Fibroblast of skin of left biceps (primary cell): ENCODE measurements at places on chromosomes 7 and 10.

- DNase-seq: no peak
These were observed 147.4 kb downstream of the EBF3 start for GRCh38 chr10:129816656-129817045.

GRCh38 chr10:93245147-93245546 is 171.5 kb downstream of the CYP26A1 start:
- DNase-seq: no peak

DNA sequence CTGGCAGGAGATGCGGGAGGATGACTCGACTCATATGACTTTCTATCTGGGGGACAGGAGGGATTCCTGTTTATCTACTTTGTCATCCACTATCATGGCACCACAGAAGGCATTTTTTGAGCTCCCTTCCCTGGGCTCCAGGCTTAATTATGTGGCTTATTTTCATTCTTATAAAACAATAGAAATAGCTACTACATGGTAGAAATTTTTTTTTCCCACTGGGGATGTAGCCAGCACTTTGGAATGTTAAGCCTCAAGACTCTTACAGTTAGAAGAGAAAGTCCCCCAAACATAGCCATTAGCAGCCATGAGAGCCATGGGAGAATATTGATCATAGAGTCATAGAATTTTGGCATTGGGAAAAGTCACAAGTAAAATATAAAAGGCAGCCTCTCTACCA is 14.6 kb upstream of the FAM180A start:
- no peak for DNase-seq

GRCh38 chr7:106224797-106225196 is 60.0 kb downstream of the NAMPT start:
- DNase-seq: no peak

DNA sequence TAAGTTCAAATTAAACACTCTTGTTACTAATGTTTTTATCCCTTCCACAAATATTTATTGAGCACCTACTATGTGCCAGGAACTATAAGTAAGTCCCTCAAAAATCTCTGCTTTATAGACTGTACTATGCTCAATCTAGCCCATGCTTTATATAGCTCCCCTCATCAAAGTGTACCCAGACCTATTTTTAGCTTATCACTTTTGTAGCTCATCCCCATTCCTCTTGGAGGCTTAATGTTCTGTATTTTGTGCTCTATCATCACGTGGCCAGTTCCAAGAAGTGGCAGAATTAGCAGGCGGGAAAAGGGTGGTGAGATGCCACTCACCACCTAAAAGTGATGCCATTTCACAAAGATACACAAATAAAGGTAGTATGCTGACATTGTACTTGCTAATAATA is 138.1 kb upstream of the BET1 start:
- no peak for DNase-seq

DNA sequence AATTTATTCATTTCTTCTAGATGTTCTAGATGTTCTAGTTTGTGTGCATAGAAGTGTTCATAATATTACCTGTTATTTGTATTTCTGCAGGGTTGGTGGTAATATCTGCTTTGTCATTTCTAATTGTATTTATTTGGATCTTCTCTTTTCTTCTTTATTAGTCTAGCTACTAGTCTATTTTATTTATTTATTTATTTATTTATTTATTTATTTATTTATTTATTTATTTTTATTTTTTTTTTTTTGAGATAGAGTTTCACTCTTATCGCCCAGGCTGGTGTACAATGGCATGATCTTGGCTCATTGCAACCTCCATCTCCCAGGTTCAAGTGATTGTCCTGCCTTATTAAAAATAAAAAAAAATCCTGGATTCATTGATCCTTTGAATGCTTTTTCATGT is 114.8 kb upstream of the THSD7A start:
- DNase-seq: no peak

DNA sequence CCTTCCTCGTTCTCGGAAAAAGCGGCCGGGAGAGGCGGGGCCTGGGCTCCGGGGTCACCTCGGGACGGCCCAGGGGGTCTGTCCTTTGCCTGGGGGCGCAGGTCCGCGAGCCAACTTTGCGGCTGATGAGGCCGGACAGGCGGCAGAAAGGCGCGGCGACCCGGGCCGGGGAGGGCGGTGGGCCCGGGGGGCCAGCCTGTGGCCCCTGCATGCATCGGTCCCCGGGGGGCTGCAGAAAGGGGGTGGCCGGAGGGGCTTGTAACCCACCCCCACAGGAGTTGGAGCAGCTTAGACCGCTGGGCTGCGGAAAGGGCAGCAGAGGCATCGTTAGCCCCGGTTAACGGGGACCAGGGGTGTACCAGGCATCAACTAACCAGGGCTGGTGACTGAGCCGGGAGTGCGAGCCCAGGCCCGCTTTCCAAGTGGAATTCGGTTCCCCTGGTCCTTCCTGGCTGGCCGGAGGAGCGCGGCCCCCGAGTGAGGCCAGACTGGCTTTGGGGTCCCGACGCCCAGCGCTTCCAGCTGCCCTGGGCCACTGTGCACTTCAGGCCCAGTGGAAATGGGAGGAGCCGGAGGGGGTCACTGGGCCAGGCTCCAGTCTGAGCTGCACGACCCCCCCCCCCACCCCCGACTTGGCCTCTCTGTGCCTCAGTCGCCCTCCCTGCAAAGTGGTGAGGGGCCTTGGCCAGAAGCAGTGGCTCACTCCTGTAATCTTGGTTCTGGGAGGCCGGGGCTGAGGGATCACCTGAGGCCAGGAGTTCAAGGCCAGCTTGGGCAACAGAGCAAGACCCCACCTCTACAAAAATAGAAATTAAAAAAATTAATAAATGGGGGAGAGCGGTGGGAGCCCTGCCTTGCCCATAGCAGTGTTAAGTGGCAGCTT is 919 bp downstream of the SLC29A4 start:
- no peak for DNase-seq

- DNase-seq: peak; percentile 49
These were observed 116.1 kb downstream of the RNF216 start for GRCh38 chr7:5665094-5666025.

GRCh38 chr10:89543841-89544240 is 8.4 kb upstream of the SLC16A12 start:
- no peak for DNase-seq

DNA sequence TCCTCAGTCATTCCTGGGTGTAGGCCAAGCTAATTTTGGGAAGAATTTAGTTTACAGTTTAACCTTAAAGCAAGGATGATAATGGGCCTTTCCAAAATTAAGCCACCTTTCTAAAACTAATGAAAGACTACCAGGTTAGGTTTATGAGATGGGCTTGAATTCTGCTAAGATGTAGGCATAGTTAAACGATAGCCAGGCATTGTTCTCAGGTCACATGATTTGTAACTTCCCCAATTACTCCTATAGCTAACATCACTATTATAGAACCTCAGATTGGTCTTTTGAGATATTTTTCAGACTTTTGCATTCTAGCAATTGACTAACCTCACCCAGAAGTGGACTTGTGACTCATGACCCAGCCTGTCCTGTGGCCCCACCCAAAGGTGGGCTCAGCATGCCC is 7.0 kb upstream of the NUB1 start:
- DNase-seq: no peak

GRCh38 chr10:102396317-102396650 is 779 bp downstream of the NFKB2 start:
- no peak for DNase-seq

GRCh38 chr10:110730345-110731050 is 86.4 kb downstream of the RBM20 start:
- no peak for DNase-seq

DNA sequence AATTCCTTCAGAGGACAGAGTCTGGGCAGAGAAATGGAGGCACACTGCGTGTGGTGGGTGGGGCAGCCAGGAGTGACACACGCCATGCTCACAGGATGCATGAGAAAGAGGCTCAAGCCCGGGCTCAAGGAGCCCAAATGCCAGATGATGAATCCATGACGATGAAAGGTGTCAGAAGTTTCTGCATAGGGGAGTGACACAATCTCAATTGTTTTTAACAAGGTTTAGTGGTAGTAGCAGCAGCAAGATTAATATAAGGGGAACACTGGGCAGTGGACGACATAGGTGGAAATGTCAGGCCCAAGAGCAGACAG is 126.1 kb downstream of the TNS3 start:
- no peak for DNase-seq

- no peak for DNase-seq
These were observed 186.7 kb upstream of the ANK3 start for GRCh38 chr10:60576130-60577069.

DNA sequence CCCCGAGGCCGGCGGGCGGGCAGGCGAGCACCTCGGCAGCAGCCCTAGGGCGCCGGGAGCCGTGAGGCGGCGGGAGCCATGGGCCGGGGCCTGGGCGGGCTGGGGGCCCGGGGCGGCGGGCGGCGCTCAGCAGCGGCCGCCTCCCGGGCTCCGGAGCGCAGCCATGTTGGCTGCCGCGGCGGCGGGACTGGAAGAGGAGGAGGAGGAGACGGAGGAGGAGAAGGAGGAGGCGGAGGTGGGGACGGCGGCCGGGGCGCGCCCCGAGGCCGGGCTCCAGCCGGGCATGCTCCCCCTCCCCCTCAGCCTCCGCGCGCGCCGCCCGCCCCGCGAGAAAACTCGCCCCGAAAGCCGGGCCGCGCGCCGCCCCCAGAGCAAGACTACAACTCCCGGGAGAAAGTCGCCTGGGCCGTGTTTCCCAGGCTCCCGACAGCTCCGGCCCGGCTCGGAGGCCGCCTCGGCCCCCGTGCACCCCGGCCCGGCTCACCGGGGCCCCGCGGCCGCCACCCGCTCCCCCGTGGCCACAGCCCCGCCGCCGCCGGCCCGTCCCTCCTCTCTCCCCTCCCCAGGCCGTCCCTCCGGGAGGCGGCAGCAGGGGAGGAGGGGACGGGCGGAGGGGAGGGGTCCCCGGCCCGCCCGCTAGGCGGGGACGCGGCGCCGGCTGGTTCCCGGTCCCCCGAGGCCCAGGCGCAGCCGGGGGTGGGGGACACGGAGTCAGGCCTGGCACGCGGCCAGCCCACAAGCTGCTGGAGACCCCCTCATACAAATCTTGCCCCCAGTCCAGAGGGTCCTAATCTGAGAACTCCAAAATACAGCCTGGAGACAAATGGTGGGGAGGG is at the start of gene DLG5:
Gene DLG5, minus strand, starts transcription at position 190 of the 836 bp plus-strand sequence. CDS start 235 bp downstream, outside the sequence.
- no peak for DNase-seq

DNA sequence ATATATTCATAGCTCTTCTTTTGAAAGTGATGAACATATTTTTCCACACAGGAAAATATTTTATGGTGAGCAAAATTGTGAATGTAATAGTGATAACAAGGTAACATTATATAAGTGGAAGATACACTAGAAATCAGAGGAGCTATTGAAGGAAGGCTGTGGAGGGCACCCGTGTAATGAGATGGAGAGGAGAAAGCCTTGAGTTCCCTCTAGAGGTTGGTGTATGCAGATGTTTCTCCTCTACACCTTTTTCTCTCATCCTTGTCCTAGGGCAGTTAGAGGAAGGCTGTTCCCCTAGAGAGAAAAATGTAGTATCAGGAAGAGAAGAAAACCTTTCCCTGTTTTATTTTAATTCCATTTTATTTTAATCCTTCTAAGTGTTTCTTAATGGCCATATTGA is 54.6 kb upstream of the NRG3 start:
- DNase-seq: no peak

GRCh38 chr10:132508581-132509443 is 28.8 kb upstream of the INPP5A start:
- DNase-seq: no peak

GRCh38 chr7:17946591-17946990 is 6.3 kb upstream of the SNX13 start:
- no peak for DNase-seq

DNA sequence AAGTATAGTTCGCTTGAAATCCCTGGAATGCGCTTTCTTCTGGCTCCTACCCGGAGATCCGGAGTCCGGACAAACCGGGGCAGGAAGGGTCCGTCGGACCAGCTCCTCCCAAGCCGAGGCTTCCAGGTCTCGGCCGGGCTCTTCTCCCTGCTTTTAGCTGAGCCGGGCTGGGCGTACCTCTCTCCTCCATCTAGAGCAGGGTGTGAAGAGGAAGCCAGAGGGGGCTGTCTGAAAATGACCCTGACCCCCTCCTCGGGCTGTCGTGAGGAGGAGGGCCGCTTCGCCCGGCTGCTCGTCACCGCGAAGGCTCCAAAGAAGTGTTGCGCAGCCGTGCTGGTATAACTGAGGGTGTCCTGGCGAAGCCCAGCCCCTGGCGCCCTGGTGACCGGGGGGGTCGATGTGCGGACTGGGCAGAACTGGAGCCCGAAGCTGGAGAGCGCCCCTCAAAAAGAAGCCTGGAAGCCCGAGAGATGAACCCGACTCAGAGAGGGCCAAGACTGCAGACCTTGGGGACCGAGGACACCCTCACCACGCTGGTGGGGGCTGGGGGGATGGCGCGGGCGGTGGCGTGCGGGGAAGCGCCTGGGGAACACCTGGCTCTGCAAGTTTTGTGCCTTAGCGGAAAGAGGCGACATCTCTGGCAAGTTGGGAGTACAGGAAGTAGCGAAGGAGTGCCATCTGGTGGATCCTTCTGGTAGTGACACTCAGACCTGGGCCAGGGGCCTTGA is 5.7 kb downstream of the KAZALD1 start:
- DNase-seq: no peak

- DNase-seq: no peak
These were observed 14.6 kb downstream of the ASB15 start for GRCh38 chr7:123616223-123616622.

- no peak for DNase-seq
These were observed 83.6 kb upstream of the TMEM72 start for GRCh38 chr10:44827431-44828006.

DNA sequence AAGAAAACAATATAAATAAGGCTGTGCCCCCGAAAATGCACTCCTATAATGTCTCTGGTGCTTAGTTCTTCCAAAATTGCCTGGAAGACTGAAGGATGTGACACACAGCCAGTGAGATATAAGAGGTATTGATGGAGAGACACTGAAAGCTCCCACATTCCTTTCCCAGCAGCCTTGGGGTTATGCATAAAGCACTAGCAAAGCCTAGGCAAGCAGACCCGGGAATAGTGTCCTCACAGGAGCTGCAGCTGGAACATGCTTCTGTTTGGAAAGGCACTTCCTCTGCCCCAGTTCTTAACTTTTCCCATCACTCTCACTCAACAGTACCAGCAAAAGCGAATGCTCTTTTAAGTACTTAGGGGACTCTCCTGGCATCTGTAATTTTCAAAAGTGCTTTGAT is 178.0 kb downstream of the AMPH start:
- DNase-seq: peak; percentile 18

- no peak for DNase-seq
These were observed 23.5 kb downstream of the SGMS1 start for GRCh38 chr10:50600286-50600685.

DNA sequence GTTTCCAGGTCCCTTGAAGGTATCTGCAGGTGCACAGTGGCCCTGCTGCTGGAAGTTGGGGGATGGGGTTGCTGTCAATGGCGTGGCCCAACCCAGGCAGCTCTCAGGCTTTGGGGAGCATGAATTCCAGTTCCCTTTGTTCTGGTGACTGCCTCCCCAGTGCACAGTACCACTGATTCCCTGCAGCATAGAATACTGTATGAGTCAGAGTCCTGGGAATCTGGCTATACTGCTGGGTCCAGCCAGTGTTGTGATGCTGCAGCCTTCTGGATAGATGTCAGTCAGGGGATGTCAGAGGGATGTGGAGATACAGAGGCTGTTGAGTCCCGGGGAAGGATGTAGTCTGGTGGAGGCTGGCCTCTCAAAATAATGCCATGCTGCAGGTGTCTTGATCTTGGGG is 99.3 kb downstream of the LANCL2 start:
- DNase-seq: no peak

GRCh38 chr7:71937840-71938371 is 474.2 kb downstream of the CALN1 start:
- DNase-seq: peak; percentile 11

- no peak for DNase-seq
These were observed 42.3 kb downstream of the MINPP1 start for GRCh38 chr10:87546971-87547413.

GRCh38 chr7:149818536-149818840 is 19.7 kb upstream of the ZNF862 start:
- DNase-seq: no peak

GRCh38 chr10:33329178-33329577 is 5.3 kb downstream of the NRP1 start:
- DNase-seq: no peak
